ENCODE measurements at places on chromosomes 4 and X. TPM values are rescaled to one million over a fixed set of nuclear protein-coding genes. Genes with fewer than 3 reads are reported as not detected.

Gene BMX
- 3.8 TPM for total RNA-seq

Gene ANKRD50
- total RNA-seq = 40.7 TPM

Gene AFM
- not detected for total RNA-seq

Gene TEC
- 4.5 TPM for total RNA-seq

Gene XPNPEP2
- total RNA-seq = 2.9 TPM

Gene XG
- total RNA-seq = 0.38 TPM

Gene PCDH10
- total RNA-seq = 0.92 TPM

Gene TRPC3
- 0.82 TPM for total RNA-seq

Gene TMEM184C
- 42.1 TPM for total RNA-seq

Gene REPS2
- total RNA-seq = 15.7 TPM

Gene COL4A6
- total RNA-seq = 1.2 TPM

Gene TENT5D
- total RNA-seq = not detected

Gene ABCG2
- 7.9 TPM for total RNA-seq

Gene DAPP1
- total RNA-seq = 4.1 TPM

- H3K36me3 ChIP-seq = no peaks in the 10 kb centered on the region
- no peaks in the 10 kb centered on the region for H3K27me3 ChIP-seq
- H3K4me1 ChIP-seq = no peaks in the 10 kb centered on the region
- H3K27ac ChIP-seq = no peak overlapping the region
- DNase-seq = no peak
- H3K4me3 ChIP-seq = no peak overlapping the region
These were observed 509.6 kb upstream of the DIPK2B start for GRCh38 chrX:45710081-45710801.

DNA sequence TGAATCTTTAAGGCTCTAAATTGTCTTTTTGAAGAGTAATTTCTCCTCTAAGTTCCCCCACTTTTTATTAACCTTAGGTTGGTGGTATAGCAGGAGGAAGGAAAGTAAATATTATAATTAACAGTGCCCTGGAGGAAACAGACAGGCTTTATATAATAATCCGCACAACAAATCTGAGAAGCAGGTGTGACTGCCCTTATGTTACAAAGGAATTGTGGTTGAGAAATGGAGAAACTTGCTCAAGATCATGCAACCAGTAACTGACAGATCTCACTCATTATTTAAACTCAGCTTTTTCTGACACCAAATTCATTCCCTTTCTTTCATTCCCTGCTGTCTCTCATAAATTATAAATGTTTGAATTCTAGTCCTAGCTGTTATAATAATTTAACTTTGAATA is 282.0 kb downstream of the PPP3CA start:
- no peaks in the 10 kb centered on the region for H3K4me1 ChIP-seq
- no peaks in the 10 kb centered on the region for H3K27me3 ChIP-seq
- no peak for DNase-seq
- H3K36me3 ChIP-seq = no peaks in the 10 kb centered on the region
- H3K27ac ChIP-seq = no peak overlapping the region
- H3K4me3 ChIP-seq = no peak overlapping the region

GRCh38 chrX:109760209-109760921 is 27.3 kb upstream of the ACSL4 start:
- peaks cover 7% of the 10 kb centered on the region for H3K27me3 ChIP-seq
- DNase-seq = no peak
- H3K36me3 ChIP-seq = no peaks in the 10 kb centered on the region
- no peak overlapping the region for H3K4me3 ChIP-seq
- no peaks in the 10 kb centered on the region for H3K4me1 ChIP-seq

GRCh38 chrX:109155161-109155560 is 326.7 kb downstream of the GUCY2F start:
- no peak overlapping the region for H3K4me3 ChIP-seq
- H3K4me1 ChIP-seq = no peaks in the 10 kb centered on the region
- H3K36me3 ChIP-seq = no peaks in the 10 kb centered on the region
- H3K27ac ChIP-seq = no peak overlapping the region

- no peaks in the 10 kb centered on the region for H3K27me3 ChIP-seq
- H3K4me1 ChIP-seq = no peaks in the 10 kb centered on the region
- no peak overlapping the region for H3K4me3 ChIP-seq
- DNase-seq = no peak
These were observed 47.9 kb upstream of the PLAC1 start for GRCh38 chrX:134706138-134706537.

DNA sequence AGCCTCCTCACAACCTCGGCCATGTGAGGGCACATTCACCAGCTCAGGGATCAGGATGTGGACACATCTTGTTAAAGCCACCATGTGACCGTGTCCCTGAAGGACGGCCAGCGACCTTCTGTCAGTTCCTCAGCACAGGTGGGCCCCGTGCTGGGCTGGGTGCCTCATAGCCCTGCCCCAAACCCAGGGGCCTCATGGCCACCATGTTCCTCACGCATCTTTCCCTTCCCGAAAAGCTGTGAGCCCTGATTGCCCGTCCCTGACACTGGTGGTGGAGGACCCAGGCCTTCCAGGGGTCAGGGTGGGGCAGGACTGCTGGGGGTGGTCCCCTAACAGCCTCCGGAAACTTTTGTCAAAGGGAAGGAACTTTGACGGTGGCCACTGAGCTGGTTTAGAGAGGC is 60.1 kb upstream of the ADRA2C start:
- H3K4me1 ChIP-seq = no peaks in the 10 kb centered on the region
- H3K27ac ChIP-seq = no peak overlapping the region
- no peaks in the 10 kb centered on the region for H3K36me3 ChIP-seq
- H3K27me3 ChIP-seq = peaks cover 85% of the 10 kb centered on the region

DNA sequence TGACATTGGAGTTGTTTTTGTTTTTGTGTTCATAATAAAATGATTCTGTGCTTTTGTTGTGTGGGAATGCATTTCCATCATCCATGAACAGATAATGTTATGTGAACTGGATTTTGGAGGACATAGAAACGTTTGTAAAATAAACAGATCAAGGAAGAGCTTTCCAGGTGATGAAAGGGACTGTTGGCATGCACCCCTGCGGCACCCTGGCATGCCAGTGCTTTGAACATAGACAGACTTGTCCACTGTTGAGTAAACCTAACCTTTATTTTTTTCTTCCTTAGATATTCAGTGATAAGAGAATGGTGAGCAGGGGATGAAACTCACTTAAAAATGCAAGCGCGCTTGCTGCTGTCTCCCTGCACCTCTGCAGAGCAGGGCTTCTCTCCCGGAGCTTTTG is 59.8 kb downstream of the TRAPPC11 start:
- H3K4me3 ChIP-seq = no peak overlapping the region
- H3K27me3 ChIP-seq = no peaks in the 10 kb centered on the region
- no peak overlapping the region for H3K27ac ChIP-seq
- no peak for DNase-seq
- peaks cover 20% of the 10 kb centered on the region for H3K4me1 ChIP-seq
- H3K36me3 ChIP-seq = no peaks in the 10 kb centered on the region

DNA sequence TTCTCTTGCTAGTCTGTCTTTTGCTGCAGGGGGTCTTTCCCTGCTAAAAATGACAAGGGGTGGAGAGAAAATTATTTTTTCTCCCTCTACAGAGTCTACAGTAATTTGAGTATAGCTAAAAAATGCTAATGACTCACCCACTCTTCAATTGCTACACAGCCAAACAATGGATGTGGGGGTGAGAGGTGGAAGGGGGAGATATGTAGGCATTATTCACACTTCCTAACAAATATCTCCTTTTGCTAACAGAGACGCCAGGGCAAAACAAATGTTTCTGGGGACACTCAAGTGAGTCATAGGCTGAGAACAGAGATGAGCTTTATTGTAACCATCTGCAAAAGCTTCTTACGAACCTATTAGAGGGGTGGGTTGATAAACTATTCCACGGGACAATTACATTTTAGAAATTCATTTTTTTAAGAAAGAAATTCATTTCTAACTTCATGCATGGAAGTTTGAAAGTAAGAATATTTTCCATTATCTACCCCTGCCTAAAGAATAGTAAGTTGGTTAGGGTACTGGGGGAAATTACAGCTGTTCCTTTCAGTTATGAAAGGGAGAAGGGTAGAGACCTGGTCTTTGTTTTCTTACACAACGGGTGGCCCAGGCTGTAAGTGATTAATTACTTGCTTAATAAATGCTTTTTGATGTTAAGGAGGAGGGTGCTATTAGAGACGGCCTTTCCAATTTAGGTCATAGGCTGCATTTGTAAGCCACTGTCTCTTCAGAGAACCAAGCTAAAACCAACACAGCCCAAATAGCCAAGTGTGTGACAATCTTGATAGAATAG is 12.8 kb downstream of the SCD5 start:
- H3K27ac ChIP-seq = peak overlapping the region; percentile 15
- peaks cover 18% of the 10 kb centered on the region for H3K4me1 ChIP-seq
- no peak for DNase-seq
- H3K4me3 ChIP-seq = no peak overlapping the region

DNA sequence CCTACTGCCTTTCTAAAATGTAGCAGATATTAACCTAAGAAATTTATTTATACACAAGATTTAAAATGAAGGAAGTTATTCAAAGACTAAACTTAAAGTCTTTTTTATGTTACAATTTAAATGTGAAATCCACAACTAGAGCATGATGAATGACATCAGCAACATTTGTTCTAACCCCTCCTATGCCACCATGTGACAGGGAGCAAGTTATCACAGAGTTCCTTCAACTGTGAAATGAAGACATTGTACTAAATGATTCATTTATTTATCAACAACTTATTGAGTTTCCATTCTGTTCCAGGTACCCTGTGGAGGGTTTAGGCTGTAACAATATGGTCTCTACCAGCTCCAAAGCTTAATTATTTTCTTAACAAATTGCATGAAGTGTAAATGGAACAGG is 76.9 kb downstream of the SLC39A8 start:
- no peaks in the 10 kb centered on the region for H3K27me3 ChIP-seq
- H3K4me3 ChIP-seq = no peak overlapping the region
- no peak overlapping the region for H3K27ac ChIP-seq

DNA sequence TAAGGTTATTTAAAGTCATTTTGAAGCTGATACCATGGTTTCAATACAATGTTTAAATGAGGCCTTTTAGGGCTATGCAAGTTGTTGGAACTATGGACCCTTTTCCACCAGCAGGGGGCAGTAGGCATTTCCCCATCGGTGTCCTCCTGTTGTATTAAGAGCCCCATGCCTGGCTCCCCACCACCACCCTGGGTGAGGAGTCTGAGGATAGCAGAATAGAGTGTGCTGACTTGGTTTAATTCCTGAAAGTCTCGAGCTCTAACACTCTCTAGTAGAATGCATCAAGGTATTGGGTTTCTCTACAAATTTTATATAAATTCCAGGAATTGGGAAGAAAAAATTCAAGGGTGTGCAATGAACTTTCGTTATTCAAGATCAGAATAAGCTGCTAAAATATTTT is 234.8 kb upstream of the JADE1 start:
- no peaks in the 10 kb centered on the region for H3K27me3 ChIP-seq
- DNase-seq = no peak

GRCh38 chrX:23369027-23369426 is 34.4 kb downstream of the PTCHD1 start:
- H3K27ac ChIP-seq = no peak overlapping the region
- H3K4me3 ChIP-seq = no peak overlapping the region
- no peaks in the 10 kb centered on the region for H3K4me1 ChIP-seq
- no peaks in the 10 kb centered on the region for H3K36me3 ChIP-seq

DNA sequence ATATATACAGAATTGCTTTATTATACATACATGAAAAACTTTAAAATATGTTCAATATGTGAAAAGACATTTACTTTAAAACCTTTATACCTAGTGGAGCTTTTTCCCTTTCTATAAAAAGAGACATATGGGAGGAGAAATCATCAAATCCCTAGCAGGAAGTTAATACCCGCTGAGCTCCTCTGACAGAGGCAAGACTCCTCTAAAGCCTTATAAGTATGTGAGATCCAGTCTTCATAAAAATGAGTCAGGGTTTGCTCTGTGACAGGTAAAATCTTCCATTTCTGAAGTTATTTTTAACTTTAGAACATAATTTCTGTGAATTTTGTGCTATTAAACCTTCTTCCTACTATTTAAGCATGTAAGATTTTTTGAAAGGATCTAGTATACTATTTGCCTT is 634.4 kb upstream of the AADAT start:
- H3K4me3 ChIP-seq = no peak overlapping the region
- no peaks in the 10 kb centered on the region for H3K27me3 ChIP-seq
- no peak overlapping the region for H3K27ac ChIP-seq
- no peaks in the 10 kb centered on the region for H3K4me1 ChIP-seq
- no peaks in the 10 kb centered on the region for H3K36me3 ChIP-seq

DNA sequence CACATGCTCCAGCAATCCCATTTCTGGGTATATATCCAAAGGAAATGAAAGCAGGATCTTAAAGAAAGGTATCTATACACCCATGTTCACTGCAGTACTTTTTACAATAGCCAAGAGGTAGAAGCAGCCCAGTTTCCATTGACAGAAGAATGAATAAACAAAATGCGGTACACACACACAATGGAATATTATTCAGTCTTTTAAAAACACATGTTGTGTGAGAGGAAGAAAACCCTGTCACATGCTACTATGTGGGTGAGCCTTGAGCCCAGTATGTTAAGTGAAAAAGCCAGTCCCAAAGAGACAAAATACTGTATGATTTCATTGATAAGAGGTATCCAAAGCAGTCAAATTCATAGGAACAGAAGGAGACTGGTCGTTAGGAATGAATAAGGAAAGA is 6.3 kb downstream of the ANXA3 start:
- H3K36me3 ChIP-seq = no peaks in the 10 kb centered on the region
- no peaks in the 10 kb centered on the region for H3K27me3 ChIP-seq
- H3K4me1 ChIP-seq = peaks cover 69% of the 10 kb centered on the region
- H3K27ac ChIP-seq = peak overlapping the region; percentile 57

GRCh38 chr4:76729460-76729859 is 168.5 kb downstream of the SOWAHB start:
- H3K36me3 ChIP-seq = no peaks in the 10 kb centered on the region
- no peak for DNase-seq
- no peak overlapping the region for H3K27ac ChIP-seq
- H3K4me3 ChIP-seq = no peak overlapping the region
- no peaks in the 10 kb centered on the region for H3K4me1 ChIP-seq

GRCh38 chrX:55167901-55168300 is 52.2 kb upstream of the PAGE5 start:
- no peak overlapping the region for H3K4me3 ChIP-seq
- no peak for DNase-seq
- no peak overlapping the region for H3K27ac ChIP-seq
- H3K27me3 ChIP-seq = no peaks in the 10 kb centered on the region
- H3K4me1 ChIP-seq = no peaks in the 10 kb centered on the region
- H3K36me3 ChIP-seq = no peaks in the 10 kb centered on the region

DNA sequence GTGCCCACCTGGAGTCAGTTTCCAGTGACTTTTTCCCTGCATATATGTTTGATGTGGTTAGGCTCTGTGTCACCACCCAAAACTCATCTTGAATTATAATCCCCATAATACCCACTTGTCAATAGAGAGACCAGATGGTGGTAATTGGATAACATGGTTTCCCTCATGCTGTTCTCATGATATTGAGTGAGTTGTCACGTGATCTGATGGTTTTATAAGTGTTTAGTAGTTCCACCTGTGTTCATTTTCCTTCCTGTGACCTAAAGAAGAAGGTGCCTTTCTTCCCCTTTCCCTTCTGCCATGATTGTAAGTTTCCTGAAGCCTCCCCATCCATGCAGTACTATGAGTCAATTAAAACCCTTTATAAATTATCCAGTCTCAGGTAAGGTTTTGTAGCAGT is 740.9 kb downstream of the ARAP2 start:
- H3K4me3 ChIP-seq = no peak overlapping the region
- no peak overlapping the region for H3K27ac ChIP-seq
- no peaks in the 10 kb centered on the region for H3K36me3 ChIP-seq
- no peaks in the 10 kb centered on the region for H3K27me3 ChIP-seq
- H3K4me1 ChIP-seq = no peaks in the 10 kb centered on the region

- H3K27ac ChIP-seq = no peak overlapping the region
- H3K36me3 ChIP-seq = no peaks in the 10 kb centered on the region
- peak; percentile 46 for DNase-seq
- H3K4me1 ChIP-seq = no peaks in the 10 kb centered on the region
These were observed 219.9 kb upstream of the GLRA2 start for GRCh38 chrX:14309431-14309830.

GRCh38 chrX:433771-434170 is 47.1 kb upstream of the PPP2R3B start:
- peaks cover 3% of the 10 kb centered on the region for H3K4me1 ChIP-seq
- H3K36me3 ChIP-seq = no peaks in the 10 kb centered on the region
- H3K27me3 ChIP-seq = no peaks in the 10 kb centered on the region
- no peak overlapping the region for H3K4me3 ChIP-seq
- no peak for DNase-seq
- H3K27ac ChIP-seq = no peak overlapping the region

All from left lung (tissue), 14 donors.